ENCODE measurements at places on chromosomes 7 and 10.

- DNase-seq = no peak
Measured at GRCh38 chr7:132871419-132871818, 210.5 kb downstream of the CHCHD3 start.

DNA sequence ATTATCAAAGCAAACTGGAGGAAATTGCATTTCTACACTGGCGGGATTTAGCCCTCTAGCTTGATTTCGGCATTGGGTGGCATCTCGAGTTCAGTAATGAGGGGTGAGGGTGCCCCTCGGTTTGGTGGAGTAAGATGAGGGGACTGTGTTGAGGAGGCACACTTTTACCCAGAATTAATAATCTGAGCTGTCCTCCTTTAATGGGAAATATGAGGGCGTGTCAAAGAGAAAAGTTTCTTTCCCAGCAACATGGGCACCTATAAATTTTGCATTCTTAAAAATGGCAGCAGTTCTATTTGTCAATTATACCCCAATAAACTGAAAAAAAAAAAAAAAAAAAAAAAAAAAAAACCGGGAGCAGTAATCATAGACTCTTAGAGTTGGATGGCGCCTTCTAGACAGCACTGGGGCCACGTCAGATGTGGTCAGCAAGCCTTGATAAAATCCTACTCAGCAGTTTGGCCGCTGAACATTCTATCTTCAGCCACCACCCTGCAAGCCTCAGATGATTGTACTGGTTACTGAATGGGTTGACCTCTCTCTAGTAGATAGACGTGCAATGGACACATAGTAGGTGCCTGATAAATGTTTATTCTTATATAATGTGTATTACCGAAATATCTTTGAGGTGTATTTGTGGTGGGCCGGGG lies 931 bp downstream of the PAPSS2 start:
- peak; percentile 27 for DNase-seq

DNA sequence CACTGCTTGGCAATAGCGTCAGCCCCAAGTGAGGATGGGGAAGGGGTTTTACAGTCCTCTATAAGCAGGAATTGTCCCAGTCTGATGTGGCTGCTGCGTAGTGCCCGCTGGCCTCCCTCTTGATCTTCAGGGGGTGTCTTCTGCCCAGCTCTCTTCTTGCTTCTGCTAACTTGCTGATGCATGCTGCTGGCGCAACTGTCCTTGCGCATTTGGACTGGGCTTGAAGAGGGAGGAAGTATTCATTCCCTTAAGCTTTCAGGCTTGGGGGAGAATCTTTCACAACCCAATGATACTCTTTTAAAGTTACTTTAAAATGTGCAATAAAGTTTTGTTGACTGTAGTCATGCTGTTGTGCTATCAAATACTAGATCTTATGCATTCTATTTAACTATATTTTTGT lies 10.3 kb downstream of the GALNT11 start:
- DNase-seq = no peak

GRCh38 chr7:137110091-137110509 lies 233.4 kb downstream of the PTN start:
- no peak for DNase-seq

- DNase-seq = no peak
Measured at GRCh38 chr10:69037489-69037888, 48.9 kb downstream of the KIFBP start.

DNA sequence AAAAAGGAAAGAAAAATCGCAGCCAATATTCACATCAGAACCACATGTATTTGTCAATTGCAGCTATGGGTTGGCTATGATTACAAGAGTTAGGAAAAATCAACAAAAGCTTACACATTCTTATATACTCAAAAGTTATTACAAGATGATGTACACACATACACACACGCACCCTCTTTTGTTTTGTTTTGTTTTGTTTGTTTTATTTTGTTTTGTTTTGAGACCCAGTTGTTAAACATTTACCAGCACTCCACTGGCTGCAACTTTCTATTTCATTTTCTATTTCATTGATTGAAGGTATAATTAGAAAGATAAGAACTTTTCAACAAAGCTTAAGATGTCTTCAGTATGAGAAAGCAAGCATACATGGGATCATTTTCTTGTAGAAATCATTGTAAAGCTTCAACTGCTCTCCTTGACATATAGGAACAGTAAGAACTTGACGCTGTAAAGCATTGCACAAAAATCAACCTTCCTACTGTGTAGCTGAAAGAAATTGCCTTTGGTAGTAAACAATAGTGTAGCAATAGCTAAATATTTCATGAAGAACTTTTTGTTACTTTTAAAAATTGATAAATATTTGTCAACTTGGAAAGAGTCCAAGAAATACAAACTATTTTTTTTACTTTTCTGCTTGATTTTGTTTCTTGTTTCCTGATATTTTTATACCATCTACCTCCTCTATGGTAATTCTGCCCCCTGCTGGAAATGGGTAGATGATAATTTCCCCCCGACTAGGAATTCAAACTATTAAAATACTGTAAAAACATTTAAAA lies 205.9 kb downstream of the MBL2 start:
- peak; percentile 50 for DNase-seq

DNA sequence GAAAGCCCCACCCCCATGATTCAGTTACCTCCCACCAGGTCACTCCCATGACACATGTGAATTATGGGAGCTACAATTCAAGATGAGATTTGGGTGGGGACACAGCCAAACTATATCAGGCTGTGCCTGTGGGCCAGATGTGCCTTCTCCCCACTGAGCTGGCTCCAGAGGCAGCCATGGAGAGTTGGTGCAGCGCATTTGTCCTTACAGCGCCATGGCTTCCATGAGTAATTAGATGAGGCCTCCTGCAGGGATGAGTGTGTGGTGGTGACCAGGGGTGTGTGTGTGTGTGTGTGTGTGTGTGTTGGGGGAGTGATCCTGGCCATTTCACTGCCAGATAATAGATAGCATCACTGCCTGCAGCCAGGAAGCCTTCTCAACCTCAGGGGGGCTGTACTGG lies 94.6 kb downstream of the FANK1 start:
- no peak for DNase-seq

- DNase-seq = no peak
Measured at GRCh38 chr7:146414373-146414772, 297.8 kb downstream of the CNTNAP2 start.

GRCh38 chr7:83032195-83032594 lies 130.5 kb downstream of the PCLO start:
- DNase-seq = no peak

GRCh38 chr10:87619705-87620104 lies 40.0 kb upstream of the PAPSS2 start:
- DNase-seq = no peak

DNA sequence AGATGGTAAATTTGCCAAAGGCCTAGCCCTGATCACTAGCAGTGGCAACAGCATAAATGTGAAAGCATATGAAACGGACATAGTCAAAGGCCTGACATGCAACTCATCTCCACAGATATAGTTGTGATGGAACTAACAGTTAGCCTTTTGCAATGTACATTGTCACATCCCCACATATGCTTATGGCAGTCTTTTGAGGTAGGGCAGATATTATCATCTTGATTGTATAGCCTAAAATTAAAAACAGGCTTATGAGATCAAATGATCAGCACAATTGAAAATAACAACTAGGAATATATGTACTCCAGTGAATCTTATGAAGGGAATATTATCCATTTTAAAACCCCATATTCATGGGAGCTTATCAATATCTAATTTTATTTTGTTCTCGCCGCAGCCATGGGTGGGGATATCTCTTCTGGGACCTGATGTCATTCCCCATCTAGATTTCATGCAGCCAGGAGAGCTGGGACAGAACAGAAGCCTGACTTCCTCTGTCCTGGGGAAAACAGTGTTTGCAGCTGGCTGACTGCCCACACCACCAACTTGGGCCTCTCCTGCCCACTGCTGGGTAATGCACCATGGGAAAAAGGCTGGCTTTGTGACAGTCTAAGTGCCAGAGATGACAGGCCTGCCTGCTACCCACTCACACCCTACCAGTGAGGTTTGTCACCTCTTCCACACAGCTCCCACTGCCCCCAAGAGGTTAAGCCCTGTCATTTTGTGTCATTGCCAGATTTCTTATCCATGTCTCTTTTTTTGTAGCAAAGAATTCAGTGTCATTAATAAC lies 180.2 kb upstream of the FZD1 start:
- DNase-seq = no peak

- DNase-seq = no peak
Measured at GRCh38 chr7:121163699-121164098, 165.1 kb upstream of the WNT16 start.

DNA sequence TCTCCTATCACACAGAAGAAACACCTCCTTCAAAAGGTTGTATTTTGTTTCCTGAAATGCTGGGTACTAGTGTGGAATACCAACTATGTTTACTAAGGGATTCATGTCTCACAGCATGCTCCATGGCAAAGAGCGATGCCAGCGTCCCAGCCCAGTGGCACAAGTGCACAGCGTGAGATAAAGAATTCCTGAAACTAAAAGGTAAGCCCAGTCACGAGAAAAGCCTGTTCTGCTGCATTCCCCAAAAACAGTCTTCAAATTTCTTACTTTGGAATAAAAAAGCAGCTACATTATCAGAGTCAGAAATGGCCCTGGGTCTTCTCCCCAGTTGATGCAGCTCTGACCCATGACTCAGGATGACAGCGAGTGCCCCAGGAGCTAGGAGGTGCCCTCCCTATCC lies 53.1 kb upstream of the DDC start:
- DNase-seq = no peak

DNA sequence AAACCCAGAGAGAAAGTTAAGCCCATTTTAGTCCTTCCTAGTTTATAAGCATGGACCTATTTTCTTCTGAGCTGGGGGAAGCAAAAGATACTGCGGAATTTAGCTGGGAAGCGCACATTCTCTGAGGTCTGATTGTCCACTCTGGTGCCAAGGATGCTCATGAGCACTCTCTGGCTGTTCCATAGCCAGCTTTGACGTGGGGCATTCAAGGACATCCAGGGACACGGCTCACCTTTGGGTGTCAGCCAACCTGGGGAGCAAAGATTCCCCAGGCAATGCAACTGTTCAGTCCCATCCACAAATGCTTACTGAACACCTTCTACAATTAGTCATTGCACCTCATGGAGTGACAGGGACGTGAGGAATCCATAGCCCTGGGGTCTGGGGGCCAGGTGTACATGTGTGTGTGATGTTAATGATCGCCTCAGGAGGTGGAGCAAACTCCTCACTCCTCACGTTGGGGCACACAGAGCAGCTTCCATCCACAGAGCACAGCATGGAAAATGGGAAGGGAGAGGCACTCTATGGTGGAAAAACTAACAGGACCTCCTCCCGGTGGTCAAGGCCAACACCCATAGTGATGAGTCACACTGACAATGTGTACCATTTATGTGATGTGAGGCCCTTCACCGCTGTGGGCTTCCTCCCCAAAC lies 67.5 kb upstream of the IGFBP3 start:
- no peak for DNase-seq

DNA sequence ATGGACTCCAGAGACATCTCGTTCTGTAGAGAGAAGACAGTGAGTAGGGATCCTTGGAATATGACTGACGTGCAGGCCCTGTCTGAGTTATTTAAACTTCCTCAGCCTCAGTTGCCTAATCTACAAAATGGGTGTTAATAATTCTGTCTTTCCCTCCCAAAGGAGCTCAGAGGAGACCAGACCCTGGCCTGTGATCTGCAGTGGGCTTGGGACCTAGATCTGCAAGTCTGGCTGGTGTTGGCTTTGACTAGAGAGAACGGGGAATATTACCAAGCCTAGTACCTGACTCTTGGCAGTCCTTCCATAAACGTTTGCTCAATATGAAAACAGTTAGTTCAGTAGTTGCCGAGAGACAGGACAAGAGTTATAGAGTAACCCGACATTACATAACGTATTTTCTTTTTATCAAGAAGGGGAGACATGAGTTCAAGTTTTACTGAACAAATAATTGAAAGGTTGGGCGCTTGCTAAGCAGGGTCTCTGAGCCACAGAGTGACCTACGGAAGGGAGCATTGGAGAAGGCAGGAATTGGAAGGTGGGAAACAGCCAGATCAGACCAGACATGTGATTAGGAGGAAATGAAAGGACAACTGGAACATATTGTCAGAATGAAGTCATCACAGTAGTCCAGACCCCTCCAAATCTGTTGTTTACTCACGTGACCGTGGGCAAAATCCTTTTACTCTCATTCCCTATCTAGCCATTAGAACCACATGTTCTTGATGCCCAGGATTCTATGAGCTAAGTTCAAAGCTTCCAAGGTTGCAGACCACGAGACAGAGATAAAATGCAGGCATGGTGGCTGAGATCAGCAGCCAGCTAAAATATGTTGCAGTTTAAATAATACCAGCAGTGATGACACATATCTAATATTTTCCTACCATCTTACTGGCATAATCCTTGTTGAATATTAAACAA lies 10.9 kb upstream of the CYP3A4 start:
- no peak for DNase-seq

DNA sequence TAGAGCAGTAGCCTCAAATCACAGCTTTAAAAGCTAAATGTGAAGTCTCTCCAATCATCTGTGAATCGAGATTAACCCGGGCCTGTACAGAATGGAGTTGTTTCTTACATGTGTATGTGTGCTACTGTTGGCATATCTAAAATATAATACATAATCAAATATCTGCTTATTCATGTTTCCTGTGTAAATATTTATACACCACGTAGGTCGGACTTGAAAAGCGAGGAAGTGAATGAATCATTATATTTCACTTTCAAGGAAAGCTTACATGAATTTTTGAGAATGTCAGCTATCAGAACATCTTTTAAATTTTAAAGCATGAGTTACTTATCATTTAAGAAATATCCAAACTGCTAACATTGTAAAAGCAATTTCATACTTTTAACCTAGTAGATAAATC lies 233.3 kb downstream of the SLC25A13 start:
- peak; percentile 71 for DNase-seq

- DNase-seq = no peak
Measured at GRCh38 chr7:54111814-54112511, 430.2 kb upstream of the VSTM2A start.

DNA sequence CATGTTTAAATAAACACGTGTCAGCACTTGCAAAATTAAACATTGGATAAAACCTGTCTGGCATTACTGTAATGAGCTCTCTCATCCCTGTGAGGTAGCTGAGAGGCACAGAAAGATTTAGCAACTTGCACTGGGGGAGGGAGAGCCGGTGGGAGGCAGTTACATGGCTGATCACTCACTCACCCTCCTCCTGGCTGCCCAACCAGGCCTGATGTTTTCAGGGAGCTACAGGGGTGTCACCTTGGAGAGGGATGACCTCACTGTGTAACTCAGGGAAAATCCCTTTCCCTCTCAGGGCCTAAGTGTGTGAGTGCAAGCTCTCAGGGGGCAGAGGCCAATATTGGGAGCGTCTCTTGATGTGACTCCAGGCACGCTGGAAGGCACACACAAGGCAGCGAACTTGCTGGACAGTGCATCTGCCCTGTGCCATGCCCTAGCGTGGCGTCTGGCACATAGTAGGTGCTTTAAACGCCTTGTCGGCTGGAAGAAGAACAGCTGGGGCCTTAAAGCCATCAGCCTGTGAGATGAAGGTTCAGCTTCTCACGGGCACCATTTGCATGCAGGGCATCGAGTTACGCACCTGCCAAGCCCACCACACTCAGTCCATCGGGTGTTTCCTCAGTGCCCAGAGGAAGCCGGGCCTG lies 51.1 kb downstream of the ELFN1 start:
- DNase-seq = no peak
